ENCODE measurements at places on chromosomes 7 and 10. TPM values are rescaled to one million over a fixed set of nuclear protein-coding genes. Genes with fewer than 3 reads are reported as not detected.

The ZNF485 gene
- 6.9 TPM for total RNA-seq

The DLD gene
- 113 TPM for total RNA-seq

DNA sequence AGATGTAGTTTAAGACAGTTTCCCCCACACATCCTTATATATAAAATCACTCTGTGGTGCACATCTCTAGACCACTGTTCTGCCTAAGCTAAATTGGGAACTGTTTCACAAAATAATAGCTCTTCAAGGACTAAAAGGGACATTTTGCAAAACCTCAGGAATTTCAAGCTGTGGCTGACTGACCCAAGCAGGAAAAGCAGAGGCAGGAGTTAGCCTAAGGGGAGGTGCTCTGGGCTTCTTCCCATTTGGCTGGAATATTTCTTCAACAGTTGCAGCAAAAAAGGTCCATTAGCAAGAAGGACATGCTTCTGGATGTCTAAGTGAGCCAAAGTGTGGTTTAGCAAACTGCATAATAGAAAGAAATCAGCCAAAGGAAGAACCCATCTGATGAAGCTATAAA, 551.2 kb upstream of the ANKRD30A start:
- DNase-seq: no peak

DNA sequence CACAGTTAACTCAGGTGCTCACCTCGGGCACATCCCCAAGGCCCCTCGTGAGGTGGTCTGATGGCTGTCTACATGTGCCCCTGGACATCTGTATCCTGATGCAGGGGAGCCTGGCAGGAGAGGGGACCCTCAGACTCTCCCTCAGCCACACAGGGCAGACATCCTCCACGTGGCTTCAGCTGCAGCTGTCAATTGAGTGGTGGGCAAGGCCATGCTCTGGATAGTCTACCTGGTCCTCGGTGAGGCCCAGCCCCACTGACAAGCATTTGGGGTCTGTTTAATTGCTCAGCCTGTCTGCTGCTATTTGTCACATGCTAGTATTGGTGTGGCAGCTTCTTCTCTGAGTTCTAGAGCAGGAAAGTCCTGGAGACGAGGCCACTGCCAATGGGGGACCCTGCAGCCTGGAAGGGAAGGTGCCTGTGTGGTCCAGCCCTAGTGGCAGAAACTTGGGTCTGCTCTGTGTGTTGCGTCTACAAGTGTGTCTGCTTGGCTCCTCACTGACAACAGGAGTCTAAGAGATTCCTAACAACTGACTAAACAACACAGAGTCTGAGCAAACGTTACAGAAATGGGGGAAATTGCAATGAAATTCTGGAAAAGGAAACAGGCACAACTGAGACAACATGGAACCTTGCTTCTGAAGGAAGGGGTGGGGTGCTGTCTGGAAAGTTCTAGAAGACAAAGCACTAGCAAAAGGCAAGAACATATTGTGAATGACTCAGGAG, 59.3 kb upstream of the IGFBP3 start:
- DNase-seq: no peak

DNA sequence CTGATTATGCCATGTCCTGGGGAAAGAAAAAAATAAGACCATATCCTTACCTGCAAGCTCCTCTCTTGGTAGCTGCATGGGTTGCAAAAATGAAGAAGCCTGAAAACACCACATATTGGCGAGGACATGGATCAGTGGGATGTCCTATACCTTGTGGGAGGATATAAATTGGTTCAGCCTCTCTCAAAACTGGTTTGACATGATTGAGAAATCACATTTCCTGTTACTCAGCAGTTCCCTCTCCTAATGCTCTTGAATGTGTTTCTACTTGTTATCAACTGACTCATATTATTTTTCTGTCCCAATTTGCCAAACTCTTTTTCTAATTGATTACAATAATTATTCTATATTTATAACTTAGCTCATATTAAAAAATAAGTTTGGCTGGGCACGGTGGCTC, 380.2 kb downstream of the EXOC4 start:
- peak; percentile 9 for DNase-seq

DNA sequence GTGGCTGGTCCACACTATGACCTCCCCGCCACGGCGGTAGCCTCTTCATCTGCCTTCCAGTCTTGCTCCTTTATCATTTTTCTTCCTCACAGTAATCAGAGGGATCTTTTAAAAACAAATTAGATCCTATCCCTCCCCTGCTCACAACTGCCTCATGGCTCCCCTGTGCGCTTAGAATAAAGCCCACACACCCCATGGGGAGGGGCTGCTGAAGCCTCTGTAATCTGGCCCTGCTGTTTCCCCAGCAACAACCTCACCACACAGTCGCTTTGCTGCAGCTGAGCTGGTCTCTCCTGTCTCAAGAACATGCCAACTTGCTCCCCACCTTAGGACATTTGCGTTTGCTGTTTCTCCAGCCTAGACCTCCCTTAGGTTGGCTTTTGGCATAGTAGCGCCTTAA, 41.0 kb downstream of the SP8 start:
- no peak for DNase-seq

- DNase-seq: no peak
These were observed 81.0 kb upstream of the CACUL1 start for GRCh38 chr10:118835682-118836326.

GRCh38 chr10:96794836-96795733, 37.0 kb upstream of the LCOR start:
- no peak for DNase-seq

- no peak for DNase-seq
These were observed 12.8 kb upstream of the WIPF3 start for GRCh38 chr7:29793507-29793906.

The EVX1 gene
- 0.12 TPM for total RNA-seq

The HTR7 gene
- total RNA-seq: 1.0 TPM

- DNase-seq: no peak
These were observed 151.7 kb upstream of the PPP2R2D start for GRCh38 chr10:131748831-131749766.

DNA sequence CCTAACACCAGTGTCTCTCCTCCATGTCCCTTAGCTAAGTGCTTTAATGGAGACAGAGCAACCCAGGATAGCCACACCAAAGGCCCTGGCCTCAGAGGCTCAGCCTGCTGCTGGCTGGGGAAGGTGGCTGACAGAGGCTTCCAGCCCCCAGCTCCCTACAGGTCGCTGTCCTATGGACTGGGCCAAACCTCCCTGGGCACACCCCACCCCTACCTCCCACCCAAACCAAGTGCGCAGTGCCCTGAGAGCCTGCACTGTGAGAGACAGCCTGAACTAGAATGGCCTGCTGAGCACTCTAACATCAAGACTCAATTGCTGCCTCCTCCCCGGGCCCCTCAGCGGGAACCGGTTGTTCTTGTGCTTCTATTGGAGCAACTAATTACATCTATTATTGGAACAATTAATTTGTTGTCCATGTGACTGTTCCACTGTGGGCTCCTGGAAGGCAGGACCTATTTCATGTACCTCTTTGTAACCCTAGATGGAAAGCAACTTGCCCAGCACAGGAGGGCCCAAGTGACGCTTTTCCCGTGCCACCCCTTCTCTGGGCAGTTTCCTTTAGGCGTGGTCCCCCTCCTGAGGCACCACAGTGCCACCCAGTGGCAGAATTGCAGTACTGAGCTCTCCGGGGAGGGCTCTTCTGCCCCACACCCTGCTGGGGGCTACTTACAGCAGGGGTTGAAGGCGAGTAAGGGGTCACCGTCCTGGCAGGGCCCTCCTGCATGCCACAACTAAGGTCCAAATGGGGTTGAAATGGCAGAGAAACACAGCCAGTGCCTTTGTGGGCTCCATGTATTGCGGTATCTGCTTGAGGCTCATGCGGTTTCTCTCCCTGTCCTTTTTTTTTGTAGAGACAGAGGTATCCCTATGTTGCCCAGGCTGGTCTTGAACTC, 63.7 kb upstream of the WAPL start:
- DNase-seq: peak; percentile 63

- DNase-seq: no peak
These were observed 16.4 kb downstream of the TBXAS1 start for GRCh38 chr7:139845443-139845805.

The MACROH2A2 gene
- total RNA-seq: 28.0 TPM

- DNase-seq: no peak
These were observed 16.3 kb downstream of the ABI1 start for GRCh38 chr10:26844396-26844975.

DNA sequence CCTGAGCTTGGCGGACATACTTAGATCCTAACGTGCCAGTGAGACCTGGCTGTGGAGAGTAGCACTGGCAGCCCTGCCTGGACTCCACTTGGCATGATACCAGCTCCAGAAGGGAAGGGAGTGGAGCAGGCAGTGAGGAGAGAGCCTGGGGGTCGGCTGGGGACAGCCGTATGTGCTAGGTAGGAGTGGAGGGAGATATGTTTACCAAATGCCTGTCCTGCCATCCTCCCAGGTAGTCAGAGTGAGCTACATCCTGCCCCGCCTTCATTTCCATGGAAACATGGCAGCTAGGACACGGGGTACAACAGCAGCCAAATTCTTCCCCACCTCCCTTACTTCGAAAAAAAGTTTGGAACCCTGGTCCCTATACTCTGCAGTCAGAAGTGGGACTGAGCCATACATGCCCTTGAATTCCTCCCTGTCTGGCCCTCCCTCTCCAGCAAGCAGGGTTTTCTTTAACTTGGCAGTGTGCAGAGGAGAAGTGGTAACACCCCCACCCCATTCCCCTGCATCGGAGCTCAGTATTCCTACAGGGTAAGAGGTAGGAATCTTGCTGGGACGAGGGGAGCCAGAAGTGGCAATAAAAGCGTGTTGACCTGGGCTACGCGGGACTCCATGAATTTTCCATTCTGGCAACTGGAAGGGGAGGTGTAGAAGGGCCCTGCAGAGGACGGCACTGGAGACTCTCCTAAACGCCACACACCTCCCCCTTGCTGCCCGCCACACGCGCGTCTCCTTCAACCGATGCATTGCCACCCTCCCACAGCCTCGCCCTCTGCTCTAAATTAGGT, 20.0 kb upstream of the SMO start:
- DNase-seq: no peak

DNA sequence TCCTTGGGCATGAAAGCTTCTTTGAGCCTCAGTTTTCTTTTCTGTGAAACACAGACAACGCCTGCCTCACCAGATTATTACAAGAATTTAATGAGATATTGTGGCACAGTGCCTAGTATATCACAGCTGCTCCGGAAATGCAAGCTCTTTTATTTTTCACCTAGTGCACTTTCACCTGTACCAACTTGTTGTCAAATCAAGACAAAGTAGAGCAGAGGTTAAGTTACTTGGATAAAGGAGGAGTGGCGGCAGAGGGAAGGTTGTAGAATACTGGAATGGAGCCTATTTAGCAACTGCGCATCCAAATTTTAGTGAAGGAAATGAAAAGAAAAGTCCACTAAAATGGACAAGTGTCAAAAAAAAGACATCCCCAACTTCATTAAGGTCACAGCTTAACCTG, 54.9 kb upstream of the RHOBTB1 start:
- no peak for DNase-seq

- no peak for DNase-seq
These were observed 18.8 kb downstream of the NUDT1 start for GRCh38 chr7:2260820-2261219.

- no peak for DNase-seq
These were observed 4.8 kb upstream of the GTPBP4 start for GRCh38 chr10:983401-983800.
